GM04504 (cell line): ENCODE measurements at places on chromosomes 12 and 14.

- DNase-seq = no peak
Observed at GRCh38 chr14:25111061-25111601, 61.2 kb upstream of the STXBP6 start.

DNA sequence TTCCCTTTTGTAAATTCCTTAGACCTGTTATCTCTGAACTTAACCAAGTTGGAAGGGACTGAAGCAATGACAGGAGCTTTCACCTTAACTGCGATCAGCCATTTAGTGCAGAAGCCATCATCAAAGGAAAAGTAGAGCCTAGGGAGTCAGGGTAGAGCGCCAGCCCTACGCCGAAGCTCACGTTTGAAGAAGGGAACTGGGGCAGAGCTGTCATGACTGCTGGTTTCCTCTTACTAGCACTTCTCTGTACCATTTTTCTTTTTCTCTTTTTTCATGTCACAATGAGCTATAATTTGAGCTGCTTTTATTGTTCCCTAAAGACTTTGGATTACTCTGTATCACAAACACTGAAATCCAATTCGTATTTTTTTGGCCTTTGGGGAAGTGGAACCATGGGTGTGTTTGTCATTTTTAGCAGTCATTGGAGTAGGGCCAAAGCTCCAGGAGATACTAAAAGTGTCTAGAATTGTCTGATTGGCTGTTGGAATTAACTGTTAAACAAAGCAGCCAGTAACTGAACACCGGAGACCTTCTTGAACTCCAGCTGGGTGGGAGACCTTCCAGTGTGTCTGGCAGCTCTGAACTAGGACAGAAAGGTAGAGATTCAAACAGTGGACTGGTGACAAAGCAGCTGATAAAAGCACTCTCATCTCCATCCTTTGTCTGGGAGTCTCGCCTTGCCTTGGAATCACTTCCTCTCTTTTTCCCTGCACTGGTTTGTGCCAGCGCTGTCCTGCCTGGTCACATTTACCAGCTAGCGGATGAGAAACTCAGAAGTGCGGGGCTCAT is 9.1 kb downstream of the MTRFR start:
- DNase-seq = no peak

- DNase-seq = no peak
Observed at GRCh38 chr14:104979758-104980610, 1.8 kb upstream of the AHNAK2 start.

DNA sequence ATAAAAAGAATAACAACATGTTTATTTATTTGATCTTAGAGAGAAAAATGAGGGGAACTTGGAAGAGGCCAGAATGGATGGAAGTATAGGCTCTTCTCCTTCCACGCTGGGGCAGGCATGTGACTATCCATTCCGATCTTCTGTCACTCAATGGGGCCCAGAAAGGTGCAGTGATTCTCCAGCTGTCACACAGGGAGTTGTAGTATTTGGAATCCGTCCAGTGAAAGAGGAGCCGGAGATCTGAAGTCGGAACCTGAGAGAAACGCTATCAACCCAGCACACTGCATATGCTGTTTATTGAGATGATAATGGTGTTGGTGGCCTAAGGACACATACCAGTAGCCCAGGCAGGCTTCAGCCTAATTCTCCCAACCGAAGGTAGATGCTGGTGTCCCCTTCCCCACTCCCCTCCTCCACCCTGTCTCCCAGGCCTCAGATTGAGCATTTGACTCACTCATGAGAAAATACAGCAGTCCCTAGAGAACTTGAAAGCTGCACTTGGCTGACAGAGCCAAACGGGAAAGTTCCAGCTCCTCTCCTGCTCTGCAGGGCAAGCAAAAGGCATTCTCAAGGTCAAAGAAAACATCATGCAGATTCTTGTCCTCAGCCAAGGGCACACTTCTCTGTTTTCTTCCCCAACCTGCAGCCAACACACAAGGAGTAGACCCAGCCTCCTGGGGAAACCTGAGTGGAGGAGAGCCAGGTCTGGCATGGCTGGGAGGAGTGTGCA is 100.4 kb downstream of the IRF2BPL start:
- DNase-seq = no peak

- no peak for DNase-seq
Observed at GRCh38 chr12:9811621-9812020, 15.7 kb upstream of the KLRF1 start.

GRCh38 chr12:96404696-96405095 is 4.5 kb upstream of the CDK17 start:
- no peak for DNase-seq
